ENCODE measurements at places on chromosomes 2 and 18.

DNA sequence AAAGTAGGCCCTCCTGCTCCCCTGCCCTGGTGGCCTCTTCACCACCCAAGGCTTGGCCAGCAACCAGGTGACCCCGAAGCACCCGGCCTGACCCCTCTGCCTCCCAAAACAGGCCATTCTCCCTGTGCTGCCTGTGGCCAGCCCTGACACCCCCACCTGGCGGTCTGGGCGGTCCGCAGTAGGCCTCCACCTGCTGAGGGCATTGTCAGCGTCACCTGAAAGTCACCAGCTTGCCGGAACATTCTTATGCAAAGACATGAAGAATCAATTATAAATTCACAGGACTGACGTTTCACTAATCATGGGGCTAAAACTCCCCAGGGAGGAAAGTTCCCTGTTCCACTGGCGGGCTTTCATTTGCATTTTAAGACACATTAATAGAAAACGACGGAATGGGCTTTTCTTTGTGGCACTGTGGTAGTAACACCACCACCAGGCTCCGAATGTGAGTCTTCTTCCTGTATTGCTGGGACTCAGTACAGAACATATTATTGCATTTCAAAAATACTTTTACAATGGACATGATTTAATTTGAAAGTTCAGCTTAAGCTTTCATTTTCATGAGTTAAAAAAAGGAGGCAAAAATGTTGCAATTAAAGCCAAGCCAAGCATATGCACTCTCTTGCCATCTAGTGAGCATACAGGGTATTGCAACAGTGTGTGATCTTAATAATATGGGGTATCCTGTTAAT lies 57.4 kb downstream of the ADI1 start:
- no peak for DNase-seq

DNA sequence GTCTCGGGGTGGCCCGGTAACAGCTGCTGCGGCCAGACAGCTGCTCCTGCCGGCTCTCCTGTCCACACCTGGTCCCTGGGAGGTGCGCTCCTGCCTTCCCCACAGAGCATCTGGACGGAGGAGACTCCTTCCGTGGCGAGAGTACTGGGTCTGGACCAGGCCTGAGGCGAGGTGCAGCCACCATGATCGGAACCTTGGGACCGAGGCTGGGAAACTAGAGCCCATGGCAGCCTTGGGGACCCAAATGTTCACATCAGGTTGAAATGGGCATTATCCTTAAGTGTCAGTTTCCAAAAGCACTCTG lies 628 bp downstream of the GIGYF2 start:
- DNase-seq: no peak

DNA sequence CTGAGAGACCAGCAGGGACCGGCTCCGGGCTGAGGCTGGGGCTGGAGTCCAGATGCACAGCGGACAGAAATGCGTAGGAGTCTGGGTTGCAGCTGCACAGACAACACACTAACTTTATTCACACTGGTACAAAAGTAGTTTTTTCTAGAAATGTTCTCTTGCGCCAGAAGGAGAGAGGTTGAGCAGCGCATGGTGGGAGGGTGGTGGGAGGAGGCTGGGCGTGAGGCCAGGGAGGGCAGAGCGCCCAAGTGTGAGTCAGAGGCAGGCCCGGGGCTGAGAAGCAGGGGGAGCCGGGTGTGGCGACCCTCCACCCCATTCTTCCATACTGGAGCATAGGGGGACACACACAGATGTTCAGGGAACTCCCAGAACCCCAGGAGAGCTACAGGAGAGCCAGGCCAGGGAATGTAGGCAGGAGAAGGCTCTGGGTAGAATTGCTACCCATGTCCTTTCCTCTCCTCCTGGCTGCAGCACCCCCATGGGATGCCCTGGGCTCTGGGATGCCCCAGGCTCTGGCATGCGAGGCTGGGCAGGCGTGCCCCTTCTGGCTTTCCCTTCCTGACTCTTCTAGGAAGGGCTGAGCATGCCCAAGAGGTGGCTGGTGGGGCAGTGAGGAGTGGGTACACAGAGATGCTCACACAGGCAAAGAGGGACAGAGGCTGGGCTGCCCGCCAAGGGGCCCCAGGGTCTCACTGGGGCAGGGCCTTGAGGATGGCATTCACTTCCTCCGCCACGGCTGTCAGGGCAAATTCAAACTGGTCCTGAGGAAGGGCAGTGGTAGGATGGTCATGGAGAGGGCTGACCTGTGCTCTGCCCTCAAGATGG lies 10.6 kb downstream of the DNAJB2 start:
- DNase-seq: no peak

DNA sequence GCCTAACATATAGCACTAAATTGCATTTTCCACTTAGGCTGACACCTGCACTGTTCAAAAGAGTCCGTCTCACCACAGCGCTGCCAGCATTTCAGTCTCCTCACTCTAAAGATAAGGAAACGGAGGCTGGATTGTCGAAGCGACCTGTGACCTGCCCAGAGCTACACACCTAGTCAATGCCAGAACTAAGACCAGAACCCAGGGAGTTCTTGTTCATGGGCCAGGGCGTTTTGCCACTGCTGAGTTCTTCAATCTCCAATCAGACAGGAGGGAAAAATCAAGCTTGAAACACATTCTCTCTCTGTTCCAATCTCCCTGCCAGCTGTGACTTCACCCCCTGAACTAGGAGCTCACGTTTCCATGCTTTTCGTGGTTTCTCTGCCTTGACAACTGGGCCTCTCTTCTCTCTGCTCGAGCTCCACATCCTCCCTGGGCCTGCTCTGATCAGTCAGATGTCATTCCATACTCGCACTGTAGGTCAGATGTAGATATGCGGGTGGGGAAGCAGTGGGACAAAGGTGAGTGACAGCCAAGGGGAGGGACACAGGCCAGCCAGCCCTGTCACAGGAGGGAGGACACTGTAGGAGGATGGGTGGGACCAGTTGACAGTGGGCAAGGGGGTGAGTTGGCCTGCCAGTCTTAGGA lies 221.1 kb upstream of the SMAD2 start:
- DNase-seq: no peak

GRCh38 chr2:29724282-29724681 lies 197.1 kb downstream of the ALK start:
- no peak for DNase-seq

All from stimulated activated effector memory CD8-positive, alpha-beta T cell treated with anti-CD3 and anti-CD28 coated beads, Interleukin-12 subunit alpha, Interleukin-12 subunit beta, amount 100 ng/mL, for 72 hours (primary cell).